Stimulated activated CD4-positive, alpha-beta T cell treated with anti-CD3 and anti-CD28 coated beads, Interleukin-1b, Interleukin-23, amount 100 ng/mL, for 1 hour (primary cell): ENCODE measurements at places on chromosomes 3 and 15.

GRCh38 chr3:146067048-146067447 lies 93.9 kb downstream of the PLOD2 start:
- no peak for DNase-seq

- DNase-seq, result no peak
Measured at GRCh38 chr3:117734496-117734895, 1024.9 kb downstream of the TUSC7 start.

DNA sequence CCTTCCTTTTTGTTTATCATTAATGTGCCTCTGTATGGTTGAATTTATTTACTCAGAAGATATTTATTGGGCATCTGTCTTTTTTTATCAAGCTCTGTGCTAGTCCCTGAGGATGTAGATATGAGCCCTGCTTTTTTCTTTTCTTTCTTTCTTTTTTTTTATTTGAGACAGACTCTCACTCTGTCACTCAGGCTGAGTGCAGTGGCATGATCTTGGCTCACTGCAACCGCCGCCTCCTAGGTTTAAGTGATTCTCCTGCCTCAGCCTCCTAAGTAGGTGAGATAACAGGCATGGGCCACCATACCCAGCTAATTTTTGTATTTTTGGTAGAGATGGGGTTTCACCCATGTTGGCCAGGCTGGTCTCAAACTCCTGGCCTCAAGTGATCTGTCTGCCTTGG lies 58.5 kb downstream of the MBNL1 start:
- DNase-seq, result no peak

DNA sequence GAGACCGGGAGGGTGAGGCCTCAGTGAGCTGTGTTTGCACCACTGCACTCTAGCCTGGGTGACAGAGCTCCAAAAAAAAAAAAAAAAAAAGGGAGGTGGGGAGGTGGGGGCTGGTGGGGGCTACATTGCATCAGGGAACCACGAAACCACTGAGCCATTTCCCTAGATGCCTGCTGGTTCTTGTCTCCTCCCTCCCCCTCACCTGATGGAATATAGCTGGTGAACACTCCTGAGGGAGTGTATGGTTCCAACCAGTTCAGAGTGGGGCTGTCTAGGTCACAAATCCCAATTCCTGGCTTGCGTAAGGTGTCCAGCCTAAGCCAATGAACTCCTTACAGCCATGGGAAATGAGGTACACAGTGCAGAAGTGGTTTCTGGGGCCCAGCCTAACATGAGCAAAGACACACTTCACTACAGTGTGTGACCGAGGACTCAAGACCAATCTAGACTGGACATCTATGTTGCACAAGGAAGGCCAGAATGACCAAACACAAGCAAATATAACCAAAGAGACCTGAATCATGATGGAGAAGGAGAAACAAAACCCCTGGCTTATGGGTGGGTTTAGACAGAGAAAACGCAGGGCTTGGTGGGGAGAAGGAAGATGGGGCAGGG lies 39.1 kb upstream of the OSBPL11 start:
- no peak for DNase-seq

- DNase-seq, result no peak
Measured at GRCh38 chr15:82056958-82057823, 11.4 kb upstream of the MEX3B start.

GRCh38 chr3:151379083-151379734 lies 5.3 kb downstream of the P2RY12 start:
- DNase-seq, result no peak

DNA sequence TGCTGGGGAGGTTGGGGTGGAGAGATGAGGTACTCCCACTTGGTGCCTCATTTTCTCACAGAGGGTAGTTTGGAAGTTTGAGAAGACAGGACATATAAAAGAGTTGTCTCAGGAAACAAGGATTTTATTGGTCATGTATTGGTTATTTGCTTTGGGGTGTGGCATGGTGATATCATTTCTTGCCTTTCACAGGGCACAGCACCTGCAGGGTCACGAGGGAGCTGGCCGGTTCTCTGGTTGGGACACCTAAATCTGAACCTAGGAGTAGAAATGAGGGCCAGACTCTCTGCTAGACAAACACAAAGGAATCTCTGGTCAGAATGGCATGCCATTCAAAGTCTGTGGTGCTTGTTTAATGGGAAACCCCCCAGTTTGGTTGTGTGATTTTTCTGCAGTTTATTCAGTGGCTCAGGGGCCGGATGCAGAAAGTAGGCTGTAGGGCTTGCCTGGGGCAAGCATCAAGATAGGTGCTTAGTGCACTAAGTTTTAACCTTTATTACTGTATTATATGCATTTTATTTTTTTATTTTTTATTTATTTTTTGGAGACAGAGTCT lies 237.7 kb upstream of the EIF1B start:
- DNase-seq, result no peak

- no peak for DNase-seq
Measured at GRCh38 chr3:33385423-33385822, 54.8 kb downstream of the UBP1 start.

- DNase-seq, result no peak
Measured at GRCh38 chr3:106115557-106115956, 246.7 kb upstream of the CBLB start.

DNA sequence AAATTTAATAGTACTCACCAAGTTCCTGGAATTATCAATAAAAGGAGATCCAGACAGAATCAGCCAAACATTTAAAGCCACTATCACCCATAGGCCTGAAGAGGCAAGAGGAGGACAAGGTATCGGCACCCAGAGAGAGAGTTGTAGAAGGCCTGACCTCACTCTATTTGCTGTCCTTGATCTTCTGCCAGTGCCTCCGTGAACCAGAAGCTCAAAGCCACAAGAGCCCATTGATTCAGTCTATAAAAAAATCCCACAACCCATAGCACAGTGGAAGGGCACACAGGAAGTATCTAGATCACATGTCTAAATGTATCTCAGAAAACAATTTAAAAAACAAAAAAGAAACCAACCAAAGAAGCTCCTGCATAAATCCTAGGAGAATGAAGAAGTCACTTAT lies 68.6 kb upstream of the FAM174B start:
- no peak for DNase-seq

- no peak for DNase-seq
Measured at GRCh38 chr3:137792626-137793271, 28.6 kb downstream of the SOX14 start.

DNA sequence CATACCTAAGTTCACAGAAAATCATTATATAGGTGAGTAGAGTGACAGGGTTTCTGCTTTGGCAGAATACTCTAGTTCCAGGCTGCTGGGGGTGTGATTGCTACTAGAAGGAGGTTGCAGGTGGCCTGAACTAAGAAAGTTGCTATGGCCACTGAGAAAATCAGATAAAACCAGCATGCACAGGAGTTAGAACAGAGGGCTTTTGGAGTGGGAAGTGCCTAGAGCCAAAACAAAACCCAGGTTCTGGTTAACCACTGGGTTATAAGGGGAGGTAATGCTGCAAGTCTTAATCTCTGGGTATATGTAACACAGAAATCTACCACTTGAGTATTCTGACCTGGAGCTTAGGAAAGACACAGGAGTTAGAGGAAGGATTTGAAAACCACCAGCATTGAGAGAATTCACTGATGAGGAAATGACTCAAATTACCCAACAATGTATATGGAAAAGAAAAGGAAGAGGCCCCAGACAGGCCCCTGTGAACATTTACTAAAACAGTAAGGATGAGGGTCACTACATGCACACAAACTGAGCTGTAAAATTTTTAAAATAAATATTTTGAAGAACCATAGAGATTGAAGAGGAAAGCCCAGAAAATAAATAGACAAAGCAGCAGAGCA lies 60.0 kb downstream of the PLOD2 start:
- no peak for DNase-seq

GRCh38 chr3:94049267-94049666 lies 13.4 kb downstream of the DHFR2 start:
- no peak for DNase-seq

DNA sequence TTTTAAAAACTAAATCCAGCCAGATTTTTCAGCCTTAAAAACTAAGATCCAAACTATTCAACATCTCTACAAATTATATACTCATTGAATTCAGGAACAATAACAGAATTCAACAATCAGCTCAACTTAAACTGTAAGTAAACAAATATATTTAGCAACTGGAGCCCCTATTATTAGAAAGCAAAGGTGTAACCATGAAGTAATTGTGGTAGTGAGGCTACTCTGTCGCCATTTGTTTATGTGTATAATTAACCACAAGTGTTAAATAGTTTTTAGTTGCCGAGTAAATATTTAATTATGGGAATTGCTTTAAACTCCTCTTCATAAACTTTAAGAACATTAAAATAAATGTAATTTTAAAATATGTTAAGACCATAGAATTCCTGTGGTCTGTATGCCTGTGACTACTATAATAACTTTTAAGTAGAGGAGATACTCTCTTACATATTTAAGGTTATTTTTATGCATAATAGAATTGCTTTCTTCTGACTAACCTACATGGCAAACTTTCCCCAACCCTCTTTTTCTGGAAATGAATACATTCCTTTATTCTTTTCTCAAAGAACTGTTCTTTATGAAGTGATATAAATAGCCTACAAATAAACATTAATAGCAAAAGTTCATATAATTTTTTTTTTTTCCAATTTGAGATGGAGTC lies 51.2 kb downstream of the MFN1 start:
- no peak for DNase-seq

DNA sequence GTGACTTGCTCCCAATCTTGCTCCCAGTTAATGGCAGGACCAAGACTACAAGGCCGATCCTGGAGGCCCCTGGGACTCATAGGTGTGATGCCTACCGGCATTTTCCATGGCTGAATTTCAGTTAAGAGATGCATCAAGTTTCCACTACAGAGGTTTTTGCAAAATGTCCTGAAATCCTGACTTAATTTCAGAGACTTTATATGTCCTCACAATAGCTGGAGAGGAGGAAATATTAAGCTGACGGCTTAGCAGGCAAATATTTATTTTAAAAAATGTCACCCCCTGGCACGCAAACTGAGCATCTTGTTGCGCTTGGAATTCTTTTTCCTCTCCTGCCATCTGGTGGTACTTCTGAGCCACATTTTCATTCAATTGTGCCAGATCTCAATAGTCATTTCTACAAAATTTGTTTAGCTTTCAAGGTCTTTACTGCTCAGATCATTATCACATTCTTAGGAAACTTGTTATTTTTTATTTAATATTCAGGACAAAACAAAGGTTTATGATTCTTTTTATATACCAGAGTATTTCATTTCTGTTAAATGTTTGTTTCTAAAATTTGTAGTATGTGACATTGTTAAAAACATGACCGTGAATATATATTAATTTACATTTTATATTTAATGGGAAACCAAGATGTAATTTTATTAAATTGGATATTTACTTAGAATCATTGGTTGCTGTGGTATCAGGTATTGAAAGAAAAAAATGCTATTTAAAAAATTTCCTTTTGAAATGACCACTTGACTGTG lies 189.2 kb upstream of the THRB start:
- no peak for DNase-seq

DNA sequence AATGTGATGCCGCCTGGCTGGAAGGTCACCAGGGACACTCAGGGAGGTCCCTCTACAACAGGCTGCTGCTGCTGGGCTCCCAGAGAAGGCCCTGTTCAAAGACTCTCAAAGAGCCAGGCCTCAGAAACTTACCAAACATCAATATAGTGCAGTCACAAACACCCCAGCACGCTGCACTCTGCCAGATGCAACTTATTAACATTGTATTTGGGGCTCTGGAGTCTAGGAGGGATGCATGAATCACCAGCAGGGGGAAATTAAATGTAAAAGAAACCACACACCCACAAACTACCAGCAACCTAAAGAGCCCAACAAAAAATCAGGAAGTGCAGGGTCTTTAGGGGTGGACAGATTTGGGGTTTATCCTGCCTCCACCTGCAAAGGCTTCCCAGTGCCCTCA lies 74.6 kb upstream of the SPATA12 start:
- no peak for DNase-seq

GRCh38 chr3:161208931-161209330 lies 12.2 kb upstream of the NMD3 start:
- no peak for DNase-seq

- no peak for DNase-seq
Measured at GRCh38 chr3:27500986-27501385, 16.8 kb upstream of the SLC4A7 start.

DNA sequence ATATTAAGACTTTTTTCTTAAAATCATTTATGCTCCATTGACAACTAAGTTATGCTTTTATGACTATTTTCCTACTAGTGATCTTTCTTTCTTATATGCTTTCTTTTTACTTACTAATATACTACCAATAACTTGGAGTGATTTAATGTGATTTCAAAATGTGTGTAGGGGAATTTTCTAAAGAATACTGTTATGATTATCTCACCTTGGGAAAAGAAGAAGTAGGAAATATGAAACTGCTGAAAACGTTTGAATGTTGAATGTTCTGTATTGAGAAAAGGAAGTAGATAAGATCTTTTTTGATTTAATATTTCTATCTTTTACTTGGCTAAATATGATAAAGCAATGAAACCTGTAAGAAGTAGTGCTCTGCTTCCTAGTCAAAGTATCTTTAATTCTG lies 7.8 kb upstream of the CD200R1 start:
- no peak for DNase-seq

GRCh38 chr3:23435318-23435717 lies 232.2 kb downstream of the UBE2E2 start:
- no peak for DNase-seq

DNA sequence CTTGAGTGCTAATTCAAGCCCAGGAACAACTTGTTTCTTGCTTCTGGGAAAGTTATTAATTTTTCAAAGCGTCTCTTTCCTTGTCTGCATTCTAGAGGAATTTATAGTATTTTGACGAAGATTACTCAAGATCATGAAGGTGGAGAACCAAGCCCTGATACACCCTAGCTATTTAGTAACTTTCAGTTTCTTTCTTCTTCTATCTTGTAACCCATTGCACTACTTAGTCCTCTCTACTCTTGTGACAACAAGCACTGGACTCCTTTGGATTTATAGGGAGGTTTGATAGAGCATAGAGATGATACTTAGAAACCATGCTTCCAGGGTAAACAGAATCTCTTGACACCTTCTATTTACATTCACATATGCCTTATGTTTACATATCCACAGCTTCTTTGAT lies 203.3 kb upstream of the GRM7 start:
- no peak for DNase-seq
